Fibroblast of gingiva (primary cell): ENCODE measurements at places on chromosomes 5 and 9.
A peak's percentile ranks its signal among the peaks of the same experiment; 100 is the strongest.

- no peak for DNase-seq
Measured at GRCh38 chr9:88996046-88996920, 5.0 kb downstream of the S1PR3 start.

DNA sequence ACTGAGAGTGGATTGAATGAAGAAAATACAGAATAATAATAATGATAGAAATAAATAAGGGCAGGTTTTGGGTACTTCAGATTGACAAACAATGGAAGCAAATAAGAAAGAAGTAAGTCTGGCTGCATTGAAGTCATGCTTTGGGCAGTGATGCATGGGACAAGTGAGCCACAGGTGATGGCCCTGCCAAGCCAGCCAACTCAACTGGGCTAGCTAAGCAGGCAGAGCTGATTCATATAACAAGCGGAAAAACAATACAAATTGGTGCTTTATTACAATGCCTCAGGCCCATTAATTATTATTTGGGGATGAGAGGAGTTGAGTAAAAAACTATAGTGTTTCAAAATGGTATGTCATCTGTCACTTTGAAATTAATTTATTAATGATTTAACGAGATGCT is 502.0 kb downstream of the CDH12 start:
- no peak for DNase-seq

DNA sequence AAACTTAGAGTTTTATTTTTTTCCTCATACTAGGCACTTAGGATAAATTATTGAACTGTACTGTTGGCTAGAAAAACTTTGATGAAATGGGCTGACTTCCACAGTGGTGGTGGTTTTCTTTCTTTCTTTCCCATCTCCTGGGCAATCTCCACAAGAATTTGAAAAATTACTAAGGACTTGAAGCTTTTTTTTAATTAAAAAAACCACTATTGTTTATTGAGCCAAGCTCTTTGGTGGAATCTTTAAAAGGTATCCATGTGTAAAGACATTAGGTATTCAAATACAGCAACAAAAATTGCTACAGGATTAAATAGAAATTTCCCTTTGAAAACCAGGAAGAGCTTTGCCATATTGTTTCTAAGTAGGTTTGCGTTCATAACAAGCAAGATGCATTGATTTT is 14.1 kb downstream of the MARCHF6 start:
- no peak for DNase-seq

DNA sequence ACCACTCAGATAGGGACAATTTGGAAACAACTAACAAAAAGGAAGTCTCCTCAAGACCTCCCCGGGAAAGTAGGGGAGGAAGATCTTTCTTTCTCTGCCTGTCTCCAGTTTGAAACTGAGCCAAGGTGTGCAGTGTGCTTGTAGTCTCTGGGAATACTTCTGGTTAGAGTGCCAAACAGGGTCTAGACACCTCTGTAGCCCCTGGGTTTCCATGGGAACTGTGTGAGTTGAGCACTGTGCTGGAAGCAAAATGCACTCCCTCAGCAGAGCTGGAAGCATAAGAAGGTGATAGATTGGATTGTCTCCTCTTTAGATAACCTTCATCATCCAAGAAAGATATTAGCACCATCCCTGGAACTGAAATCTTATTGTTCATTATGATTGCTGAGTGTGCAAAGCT is 129.2 kb upstream of the TNPO1 start:
- no peak for DNase-seq

GRCh38 chr9:124222918-124223720 is 34.6 kb upstream of the NEK6 start:
- peak; percentile 54 for DNase-seq

DNA sequence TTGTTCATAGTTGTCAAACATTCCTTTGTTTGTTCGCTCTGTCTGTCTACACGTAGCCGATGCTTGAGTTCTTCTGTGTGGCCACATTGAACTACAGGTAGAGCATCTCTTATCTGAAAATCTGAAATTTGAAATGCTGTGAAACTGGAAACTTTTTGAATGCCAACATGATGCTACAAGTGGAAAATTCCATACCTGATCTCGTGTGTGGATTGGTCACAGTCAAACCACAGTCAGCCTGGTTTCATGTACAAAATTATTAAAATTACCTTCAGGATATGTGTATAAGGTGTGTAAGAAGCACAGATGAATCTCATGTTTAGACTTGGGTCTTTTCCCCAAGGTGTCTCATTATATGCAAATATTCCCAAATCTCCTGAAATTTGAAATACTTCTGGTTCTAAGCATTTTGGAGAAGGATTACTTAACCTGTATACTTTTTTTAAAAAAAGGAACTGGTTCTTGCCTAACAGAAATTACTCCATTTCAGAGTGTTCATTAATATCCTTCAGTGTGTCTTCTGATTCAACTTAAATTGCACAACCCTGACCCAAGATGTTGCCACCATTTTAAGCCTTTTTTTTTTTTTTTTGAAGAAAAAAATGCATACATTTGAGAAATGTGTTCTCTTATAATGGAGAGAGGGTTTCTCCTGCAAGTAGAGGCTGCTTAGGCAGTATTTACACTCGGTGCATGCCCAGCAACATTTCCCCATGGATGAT is 254.3 kb downstream of the MAST4 start:
- peak; percentile 66 for DNase-seq

DNA sequence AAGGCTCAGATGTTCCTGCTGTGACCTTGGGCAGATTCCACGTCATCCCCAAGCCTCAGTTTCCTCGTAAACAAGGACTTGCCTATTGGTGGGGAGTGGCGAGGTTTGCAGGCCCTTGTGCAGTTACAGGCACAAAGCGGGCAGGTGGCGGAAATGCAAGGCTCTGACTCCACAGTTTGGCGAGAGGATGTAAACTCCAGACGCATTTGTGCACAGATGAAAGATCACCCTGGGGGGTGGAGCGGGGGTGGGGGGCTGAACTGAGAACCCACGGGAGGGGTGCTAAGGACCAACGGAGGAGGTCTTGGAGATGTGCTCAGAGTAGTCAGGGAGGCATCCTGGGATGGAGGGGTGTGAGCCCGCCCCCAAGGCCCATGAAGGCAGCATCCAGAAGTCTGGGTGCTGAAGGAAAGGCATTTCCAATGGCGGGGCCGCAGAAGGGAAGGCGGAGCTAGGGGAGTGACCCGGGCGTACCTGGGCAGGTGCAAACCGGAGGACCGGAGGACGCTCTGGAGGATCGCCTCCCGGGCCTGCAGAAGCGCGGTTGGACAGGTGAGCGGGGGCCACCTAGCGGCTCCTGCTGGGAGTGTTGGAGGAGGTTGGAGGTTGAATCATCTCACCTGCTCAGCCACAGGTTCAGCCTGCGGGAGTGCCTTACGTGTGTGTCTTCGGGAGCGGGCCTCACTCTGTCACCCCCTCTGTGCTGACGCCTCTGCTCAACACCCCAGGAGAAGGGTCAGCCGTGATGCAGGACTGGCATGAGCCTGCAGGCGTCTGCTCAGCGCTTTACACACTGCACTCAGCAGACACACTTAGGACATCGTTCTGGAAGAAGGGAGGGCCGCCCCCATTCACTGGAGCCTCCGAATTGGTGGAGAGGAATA is 1.9 kb upstream of the FIBCD1 start:
- no peak for DNase-seq

DNA sequence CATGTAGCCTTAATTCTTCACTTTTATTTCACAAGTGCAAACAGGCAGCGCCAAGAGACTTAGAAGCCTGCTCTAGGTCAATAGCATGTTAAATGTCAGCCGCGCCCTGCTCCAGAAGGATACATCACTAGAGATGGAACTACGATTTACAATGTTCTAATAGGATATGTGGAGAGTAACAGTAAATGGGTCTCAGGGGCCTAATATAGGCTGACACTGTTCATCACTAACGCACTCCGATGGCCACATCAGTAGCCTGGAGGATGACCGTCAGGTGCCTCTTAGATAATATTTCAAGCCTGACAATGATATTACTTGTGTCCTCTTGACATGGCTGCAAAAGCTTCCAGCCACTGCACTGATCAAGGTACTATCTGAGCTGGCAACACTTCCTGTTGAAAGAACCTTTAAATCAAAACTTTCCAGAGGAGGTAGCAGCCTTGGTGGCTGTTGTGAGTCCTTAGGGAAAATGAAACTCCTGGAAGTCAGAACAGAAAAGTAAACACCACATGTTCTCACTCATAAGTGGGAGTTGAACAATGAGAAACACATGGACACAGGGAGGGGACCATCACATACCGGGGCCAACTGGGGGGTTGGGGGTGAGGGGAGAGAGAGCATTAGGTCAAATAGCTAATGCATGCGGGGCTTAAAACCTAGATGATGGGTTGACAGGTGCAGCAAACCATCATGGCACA is 35.0 kb downstream of the PTTG1 start:
- DNase-seq, result no peak

- no peak for DNase-seq
Measured at GRCh38 chr5:125033602-125034001, 287.2 kb upstream of the ZNF608 start.

- DNase-seq, result no peak
Measured at GRCh38 chr5:143701493-143701892, 110.5 kb upstream of the HMHB1 start.

DNA sequence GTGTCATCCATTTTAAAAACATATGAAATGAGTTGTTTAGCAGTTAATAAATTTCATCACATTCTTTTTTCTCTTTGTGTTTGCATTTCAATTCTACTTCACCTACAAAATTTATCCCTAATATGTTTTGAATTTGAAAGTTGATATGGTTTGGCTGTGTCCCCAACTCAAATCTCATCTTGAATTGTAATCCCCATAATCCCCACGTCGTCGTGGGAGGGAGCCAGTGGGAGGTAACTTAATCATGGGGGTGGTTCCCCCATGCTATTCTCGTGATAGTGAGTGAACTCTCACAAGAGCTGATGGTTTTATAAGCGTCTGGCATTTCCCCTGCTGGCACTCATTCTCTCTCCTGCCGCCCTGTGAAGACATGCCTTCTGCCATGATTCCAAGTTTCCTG is 200.1 kb downstream of the EPB41L4A start:
- DNase-seq, result no peak

GRCh38 chr5:81783401-81783800 is 32.5 kb upstream of the SSBP2 start:
- no peak for DNase-seq

DNA sequence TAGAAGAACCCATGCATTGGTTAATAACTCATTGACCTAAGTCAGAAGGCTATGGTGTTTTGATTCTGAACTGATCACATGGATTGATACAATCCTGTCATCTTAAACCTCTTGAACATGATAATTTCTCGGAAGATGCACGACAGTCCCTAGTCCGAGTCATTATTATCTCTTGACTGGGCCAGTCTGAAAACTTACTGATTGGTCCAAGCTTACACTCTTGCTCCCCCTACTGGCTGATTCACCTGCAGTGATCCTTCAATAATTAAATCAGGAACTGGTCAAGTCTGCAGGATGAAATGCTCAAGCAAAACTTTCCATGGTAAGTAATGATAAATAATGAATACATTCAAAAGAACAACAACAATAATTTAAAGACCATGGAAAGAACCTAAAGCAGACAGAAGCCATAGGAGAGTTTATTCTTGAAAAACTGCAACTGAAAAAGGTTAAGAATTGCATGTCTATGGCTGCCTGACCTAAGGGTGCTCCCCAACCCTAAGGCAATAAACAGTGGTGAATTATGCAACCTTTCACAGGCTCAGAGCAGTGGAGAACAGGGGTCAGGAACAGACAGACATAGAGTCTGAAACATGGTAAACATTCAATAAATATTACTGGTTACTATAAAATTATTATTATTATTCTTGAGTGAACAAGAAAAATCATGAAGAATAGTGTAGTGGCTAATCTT is 79.3 kb downstream of the BRINP1 start:
- no peak for DNase-seq

- DNase-seq, result peak; percentile 56
Measured at GRCh38 chr5:81409896-81410295, 16.0 kb upstream of the ACOT12 start.

- no peak for DNase-seq
Measured at GRCh38 chr9:18067548-18068120, 406.3 kb upstream of the ADAMTSL1 start.

- DNase-seq, result no peak
Measured at GRCh38 chr9:126793686-126794417, 11.0 kb upstream of the ZBTB43 start.

DNA sequence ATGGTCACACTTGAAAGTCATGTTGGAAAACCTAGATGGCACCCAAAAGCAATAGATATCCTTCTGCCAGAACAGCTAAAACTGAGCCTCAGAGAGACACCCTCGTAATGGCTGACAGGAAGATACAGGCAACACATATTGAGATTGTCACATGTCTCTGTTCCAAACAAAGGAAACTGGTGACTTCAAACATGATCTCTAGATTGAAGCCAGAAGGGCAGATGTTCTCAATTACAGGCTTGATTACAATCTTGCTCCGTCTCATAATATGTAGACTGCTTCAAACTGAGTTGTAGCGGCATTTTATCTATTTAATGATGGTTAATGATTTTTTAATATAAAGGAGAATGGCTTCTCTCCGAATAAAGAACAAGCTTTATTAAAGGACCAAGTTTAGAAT is 774.3 kb downstream of the KCTD16 start:
- no peak for DNase-seq

- peak; percentile 30 for DNase-seq
Measured at GRCh38 chr9:22035591-22036011, 26.5 kb upstream of the CDKN2B start.

GRCh38 chr9:14423815-14424261 is 109.9 kb upstream of the NFIB start:
- DNase-seq, result peak; percentile 56

GRCh38 chr5:137828180-137828579 is 39.5 kb upstream of the MYOT start:
- DNase-seq, result no peak

DNA sequence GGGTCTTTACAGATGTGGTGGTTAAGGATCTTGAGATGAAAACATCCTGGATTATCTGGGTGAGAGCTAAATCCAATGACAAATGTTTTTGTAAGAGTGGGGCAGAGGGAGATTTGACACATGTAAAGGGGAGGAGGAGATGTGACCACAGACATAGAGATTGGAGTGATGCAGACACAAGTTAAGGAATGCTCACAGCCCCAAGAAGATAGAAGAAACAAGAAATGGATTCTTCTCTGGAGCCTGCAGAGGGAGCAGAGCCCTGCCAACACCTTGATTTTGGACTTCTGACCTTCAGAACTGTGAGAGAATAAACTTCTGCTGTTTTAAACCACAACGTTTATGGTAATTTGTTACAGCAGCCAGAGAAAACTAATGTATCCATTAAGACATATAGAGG is 21.7 kb downstream of the ITGA2 start:
- DNase-seq, result no peak

- DNase-seq, result no peak
Measured at GRCh38 chr9:123929177-123929869, 603 bp downstream of the DENND1A start.
